ENCODE measurements at places on chromosomes 2 and 18. TPM values are rescaled to one million over a fixed set of nuclear protein-coding genes. Genes with fewer than 3 reads are reported as not detected.
A peak's percentile ranks its signal among the peaks of the same experiment; 100 is the strongest.

DNA sequence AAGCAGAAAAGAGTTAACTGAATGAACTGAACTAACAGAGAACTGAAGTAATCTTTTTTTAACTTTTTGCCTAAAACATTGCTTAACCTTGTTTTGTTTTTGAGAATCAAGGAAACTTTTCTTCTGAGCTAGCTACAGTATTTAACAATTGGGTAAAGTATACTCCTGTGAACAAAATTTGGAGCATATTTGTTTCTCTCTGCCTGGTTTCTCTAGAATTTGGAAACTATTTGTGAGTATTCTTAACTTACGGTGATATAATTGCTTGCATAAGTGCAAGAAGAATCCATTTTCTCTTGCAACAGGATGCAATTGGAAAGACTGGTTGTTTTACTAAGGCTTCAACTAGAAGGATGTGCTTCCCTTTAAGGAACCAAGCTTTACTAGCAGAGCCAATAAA, 65.9 kb upstream of the FAM98A start:
- DNase-seq: no peak

DNA sequence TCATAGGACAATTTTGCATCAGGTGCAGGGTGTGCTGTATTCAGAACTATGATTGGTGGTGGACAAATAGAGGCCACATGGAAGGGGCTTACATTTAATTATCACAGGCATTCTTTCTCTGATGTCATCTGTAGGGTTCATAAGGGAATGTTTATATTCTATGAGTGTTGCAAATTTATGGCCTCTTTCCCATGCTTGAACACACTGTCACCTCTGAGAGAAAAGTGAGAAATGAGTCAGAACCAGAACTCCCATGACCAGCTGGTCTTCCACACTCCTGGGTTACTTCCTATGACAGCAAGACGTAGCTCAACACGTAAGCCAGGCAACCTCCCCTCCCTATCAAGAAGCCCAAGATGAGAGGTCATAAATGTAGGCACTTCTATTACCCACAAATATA, 310.8 kb downstream of the PIEZO2 start:
- no peak for DNase-seq

- DNase-seq: no peak
Measured at GRCh38 chr18:48674758-48675351, 136.0 kb downstream of the CTIF start.

GRCh38 chr2:19569300-19569791, 210.9 kb upstream of the OSR1 start:
- DNase-seq: no peak

- DNase-seq: no peak
Measured at GRCh38 chr2:8329660-8330622, 351.9 kb upstream of the ID2 start.

DNA sequence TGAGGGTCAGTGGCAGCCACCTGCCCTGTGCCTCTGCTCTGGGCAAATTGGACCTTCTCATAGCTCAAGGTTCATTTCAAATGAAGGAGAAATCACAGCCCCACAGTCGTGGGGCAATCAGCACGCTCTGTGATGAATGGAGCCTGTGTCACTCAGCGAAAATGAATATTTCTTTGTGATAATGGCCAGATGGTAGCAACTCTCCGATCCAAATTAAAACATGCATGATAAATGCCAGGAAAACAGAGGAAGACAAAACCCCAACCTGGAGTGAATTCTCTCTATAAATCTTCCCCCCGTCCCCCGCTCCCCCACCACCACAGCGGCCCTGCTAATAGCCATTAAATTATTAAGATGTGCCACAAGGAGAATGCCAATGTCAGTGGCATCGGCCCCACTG, 258.4 kb downstream of the CELF4 start:
- no peak for DNase-seq

- no peak for DNase-seq
Measured at GRCh38 chr2:12587729-12588522, 128.8 kb upstream of the TRIB2 start.

DNA sequence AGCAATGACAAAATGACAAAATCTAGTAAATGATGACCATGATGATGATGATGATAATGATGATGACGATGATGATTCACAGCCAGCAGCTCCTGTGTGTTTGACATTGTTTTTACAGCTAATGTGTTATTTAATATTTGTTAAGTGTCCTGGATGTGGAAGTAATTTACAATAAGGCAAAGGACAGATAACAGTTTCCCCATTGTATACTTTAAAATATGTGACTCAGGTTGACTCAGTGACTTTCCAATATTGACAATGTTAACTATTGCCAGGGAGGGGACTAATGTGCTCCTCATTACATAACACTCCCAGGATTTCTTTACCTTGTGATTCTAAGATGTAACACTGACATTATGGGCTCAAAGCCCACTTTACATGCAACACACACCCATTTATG, 602.2 kb downstream of the FBXO15 start:
- no peak for DNase-seq

DNA sequence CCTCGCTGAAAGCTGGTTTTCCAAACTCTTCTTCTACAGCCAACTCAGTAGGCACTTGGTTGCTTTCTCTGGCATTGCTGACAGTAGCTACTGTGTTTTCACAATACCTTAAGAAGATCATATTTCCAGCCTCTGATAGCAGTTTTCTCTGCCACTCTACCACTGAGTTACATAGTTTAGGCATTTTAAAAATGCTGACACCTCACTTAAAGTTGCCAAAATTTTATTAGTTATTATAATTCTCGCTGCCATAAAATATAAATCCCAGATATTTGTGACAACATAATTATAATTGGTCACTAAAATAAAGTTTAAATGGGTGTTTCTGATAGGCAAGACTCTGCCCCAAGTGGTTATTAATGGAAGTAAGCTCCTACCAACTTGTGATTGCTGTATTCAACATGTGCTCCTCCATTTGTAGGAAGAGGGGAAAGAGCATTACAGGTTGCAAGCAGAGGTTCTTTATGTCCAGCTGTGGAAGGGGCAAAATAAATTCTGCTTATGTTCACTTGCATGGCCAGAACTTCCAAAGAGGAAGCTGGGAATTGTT, 1202.8 kb downstream of the CNTNAP5 start:
- DNase-seq: no peak

Gene ACADL
- 0.12 TPM for total RNA-seq

DNA sequence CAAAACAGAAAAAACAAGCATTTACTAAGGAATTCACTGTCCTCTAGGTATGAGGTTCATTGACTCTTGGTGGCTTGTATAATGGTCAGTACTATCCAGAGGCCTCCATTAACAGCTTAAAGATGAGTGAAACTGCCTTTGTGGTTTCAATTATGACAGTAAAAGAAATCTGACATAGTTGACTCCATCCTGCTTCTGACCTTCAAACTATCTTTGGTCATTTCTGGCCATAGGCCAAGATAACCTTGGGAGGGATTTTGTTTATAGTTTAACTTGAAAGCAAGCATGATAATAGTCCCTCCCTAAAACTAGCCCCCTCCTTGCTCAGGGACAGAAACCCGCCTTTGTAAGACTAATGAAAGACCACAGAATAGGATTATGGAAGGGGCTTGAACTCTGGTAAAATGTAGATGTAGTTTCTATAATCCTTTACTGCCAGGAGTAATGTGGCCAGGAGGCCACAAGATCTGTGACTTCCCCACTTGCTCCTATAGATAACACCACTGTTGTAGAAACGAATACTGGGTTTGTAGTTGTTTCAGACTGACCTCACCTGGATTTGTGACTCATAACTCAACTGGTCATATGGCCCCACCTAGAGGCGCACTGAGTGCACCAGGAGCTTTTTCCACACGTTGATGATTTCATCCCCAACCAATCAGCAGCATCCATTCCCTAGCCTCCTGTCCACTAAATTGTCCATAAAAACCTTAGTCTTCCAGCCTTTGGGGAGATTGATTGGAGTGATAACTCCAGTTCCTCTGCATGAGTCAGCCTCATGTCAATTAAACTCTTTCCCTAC, 8.6 kb upstream of the PLEKHM3 start:
- peak; percentile 78 for DNase-seq

Gene GAREM1
- total RNA-seq: 15.3 TPM

- DNase-seq: no peak
Measured at GRCh38 chr2:39385172-39385571, 51.9 kb downstream of the MAP4K3 start.

DNA sequence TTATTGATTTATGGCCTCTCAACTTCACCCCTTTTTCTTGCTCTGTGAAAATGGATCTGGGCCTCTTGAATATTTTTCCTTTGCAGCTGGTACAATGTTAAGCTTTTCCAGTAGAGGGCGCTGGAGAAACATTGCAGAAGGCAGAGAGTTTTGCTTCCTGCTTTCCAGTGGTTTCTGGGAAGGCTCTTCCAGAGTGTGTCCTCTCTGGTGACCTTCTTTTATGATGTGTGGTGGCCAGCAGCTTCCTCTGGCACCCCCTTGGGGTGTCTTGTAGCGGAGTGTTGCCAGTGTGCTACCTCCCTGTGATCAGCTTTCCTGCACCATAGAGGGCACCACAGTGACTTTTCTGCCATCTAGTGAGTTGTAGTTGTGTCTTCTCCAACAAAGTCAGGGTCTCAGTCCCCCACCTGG, 25.4 kb upstream of the MGAT5 start:
- DNase-seq: peak; percentile 45

DNA sequence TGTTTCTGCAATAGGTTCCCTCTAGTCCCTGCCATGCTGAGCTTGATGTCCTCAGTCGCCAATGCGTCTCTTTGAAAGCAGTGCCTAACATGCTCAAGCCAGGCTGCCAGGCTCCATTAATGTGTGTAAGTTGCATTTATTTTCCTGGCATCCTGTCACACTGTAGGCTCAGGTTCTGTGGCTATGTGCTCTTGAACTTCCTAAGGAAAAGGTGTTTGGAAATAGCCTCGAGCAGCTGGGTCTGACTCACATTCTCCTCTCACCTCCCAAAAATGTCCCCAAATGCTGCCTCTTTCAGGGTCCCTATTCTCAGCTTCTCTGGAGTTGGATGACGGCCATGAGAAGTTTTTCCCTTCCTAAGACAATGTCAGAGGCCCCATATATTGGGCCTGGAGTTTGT, 58.0 kb upstream of the SLC14A2 start:
- DNase-seq: no peak

Gene TUBB8B
- total RNA-seq: not detected

Gene NETO1
- total RNA-seq: not detected

Gene CYP27A1
- total RNA-seq: 21.7 TPM

- no peak for DNase-seq
Measured at GRCh38 chr2:171287611-171288010, 126.9 kb upstream of the TLK1 start.

DNA sequence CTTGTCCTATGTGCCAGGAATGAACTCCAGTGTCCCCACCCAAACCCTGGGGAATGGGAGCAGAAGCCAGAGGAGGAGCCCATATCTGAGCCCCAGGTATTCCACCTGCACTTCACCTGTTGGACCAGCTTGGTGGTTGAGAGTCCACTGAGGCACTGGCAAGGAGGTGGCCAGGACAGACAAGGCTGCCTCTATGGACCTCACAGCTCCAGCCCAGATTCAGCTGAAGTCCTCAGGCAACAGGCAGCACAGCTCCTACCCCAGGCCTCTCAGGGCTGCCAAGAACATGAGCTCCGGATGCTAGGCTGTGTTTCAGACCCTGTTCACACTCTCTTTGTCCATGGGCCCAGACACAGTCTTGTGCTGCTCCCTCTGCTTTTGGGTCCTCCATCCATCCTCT, 2.9 kb upstream of the IL1F10 start:
- peak; percentile 9 for DNase-seq

DNA sequence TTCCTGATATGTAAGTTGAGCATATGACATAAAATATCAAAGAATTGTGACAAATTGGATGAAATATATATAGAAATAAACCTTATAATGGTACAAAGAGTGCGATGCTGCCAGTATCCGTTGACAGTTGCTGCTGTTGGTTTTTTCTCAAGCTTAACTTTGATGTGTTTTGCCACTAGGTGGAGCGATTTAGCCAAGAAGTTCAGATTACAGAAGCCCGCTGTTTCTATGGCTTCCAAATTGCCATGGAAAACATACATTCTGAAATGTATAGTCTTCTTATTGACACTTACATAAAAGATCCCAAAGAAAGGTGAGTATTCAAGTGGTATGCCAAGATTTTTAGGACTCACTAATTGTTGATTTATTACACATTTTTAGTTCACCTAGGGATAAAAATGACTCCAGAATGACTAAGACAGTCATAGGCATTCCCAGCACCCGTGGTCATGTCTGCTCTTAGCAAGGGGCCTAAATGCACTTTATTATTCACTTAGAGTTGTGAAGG, 2.1 kb downstream of the RRM2 start:
- peak; percentile 71 for DNase-seq

Gene FAHD2B
- total RNA-seq: 6.2 TPM

Gene CYB5A
- 114 TPM for total RNA-seq

Gene CTAGE1
- not detected for total RNA-seq

DNA sequence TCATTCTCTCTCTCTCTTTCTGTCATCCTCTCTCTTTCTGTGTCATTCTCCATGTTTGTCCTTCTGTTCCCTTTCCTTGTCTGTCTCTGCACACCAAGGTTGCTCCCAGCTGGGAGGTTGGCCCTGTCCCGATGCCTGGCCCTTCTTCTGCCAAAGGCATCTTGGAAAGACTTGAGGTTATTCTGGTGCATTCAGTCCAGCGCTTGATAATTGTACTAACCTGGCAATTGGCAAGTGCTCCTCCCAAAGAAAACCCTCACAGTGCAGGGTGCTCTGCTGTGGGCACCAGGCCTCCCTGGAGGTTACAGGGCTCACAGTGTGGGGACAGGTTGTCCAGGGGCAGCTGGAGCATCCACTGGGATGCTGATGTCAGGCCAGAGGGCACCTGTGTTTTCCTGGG, 95.4 kb downstream of the GLI2 start:
- DNase-seq: no peak

DNA sequence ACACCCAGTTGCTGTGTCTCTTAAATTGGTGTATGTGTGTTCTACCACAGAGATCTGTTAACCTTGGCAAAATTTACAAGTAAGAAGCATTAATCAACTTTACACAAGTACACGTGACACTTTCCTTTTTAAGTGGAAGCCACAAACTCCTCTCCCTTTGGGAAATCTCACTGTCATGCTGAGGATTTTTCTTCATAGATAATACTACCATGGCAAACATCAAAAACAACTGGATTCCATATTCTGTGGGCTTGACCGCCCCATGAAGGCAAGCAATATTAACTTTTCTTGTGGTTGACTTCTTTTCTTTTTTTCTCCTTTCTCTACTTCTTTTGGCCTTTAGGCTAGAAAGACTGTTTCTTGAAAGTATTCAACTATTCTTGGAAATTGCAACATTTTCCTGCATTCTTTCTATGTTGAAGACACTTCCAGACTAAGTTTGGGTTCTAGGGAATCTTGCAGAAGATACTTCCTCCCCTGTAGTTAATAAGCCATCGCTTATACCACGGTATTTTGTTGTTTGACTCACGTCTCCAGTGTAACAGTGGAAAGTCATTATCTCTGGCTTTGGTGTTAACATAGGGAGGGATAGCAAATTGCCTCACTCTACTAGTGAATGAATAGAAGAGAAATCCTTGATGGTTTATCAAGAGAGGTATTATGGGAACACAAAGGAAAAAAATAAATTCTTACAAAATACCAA, 79.5 kb downstream of the SLC8A1 start:
- no peak for DNase-seq
